NCI-H460 (cell line): ENCODE measurements at places on chromosomes 13 and 19.

DNA sequence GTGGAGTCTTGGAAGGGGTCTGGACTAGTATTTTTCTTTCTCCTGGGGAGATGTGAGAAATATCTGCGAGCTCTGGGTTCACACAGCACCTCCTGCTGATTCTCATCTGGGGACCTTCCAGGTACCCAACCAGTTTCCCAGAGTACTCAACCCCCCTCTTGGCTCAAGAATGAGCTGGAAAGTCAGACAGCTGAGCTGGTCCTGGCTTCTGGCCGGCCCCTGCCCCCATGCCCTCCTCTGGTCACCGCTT lies 2.2 kb upstream of the PDE4A start:
- no peak for DNase-seq

DNA sequence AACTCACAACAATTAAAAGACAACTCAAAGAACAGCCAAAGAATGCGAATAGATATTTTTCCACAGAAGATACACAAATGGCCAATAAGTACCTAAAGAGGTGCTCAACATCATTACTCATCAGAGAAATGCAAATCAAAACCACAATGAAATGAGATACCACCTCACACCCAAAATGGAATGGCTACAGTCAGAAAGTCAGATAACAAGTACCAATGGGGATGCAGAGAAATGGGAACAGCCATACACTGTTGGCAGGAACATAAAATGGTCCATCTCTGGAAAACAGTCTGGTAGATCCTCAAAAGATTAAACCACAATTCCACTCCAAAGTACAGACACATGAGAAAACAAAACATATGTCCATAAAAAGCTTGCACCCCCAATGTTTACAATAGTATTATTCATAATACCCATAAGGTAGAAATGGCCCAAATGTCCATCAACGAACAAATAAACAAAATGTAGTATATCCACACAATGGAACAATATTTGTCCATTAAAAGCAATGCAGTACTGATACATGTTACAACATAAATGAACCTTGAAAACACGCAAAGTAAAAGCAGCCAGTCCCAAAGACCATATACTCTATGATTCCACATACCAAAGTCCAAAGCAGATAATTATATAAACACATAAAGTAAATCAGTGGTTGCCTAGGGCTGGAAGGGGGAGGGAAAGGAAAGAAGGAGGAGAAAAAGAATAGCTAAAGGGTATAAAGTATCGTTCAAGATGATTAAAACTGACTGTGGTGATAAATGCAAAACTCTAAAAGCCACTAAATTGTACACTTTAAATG lies 19.6 kb downstream of the USP12 start:
- no peak for DNase-seq

GRCh38 chr19:30718707-30719106 lies 346.5 kb downstream of the ZNF536 start:
- DNase-seq, result no peak

DNA sequence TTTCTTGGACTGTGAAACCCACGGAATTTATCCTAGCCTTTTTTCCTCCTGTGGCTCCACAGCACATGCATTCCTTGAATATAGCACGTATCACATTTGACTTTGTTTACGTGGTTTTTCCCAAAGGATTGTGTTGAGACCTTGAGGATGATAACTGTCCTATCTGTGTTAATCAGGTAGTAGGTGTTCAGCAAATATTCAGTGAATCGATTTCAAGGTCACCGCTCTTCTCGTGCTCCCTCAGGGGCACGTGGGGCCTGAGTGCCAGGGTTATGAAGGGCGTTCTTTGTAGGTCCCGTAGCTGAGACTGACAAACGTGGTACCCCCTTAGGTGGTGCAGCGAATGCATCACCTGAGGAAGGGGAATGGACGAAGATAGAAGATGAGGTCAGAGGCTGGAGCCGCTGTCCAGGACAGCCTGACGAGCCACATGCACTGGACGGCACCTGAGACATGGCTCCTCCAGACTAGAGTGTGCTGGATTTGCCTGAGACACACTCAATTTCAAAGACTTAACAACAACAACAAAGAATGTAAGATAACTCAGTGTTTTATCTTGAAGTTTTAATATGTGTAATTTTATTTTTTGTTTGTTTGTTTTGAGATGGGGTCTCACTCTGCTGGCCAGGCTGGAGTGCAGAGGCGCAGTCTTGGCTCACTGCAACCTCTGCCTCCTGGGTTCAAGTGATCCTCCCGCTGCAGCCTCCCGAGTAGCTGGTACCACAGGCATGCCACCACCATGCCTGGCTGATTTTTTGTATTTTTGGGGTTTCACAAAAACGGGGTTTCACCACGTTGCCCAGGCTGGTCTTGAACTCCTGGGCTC lies 131.2 kb upstream of the RNF113B start:
- DNase-seq, result no peak

GRCh38 chr13:31625115-31625514 lies 114.2 kb upstream of the RXFP2 start:
- no peak for DNase-seq

- DNase-seq, result no peak
Measured at GRCh38 chr19:36605101-36605876, at the start of gene ZNF382. Gene ZNF382 (plus strand): TSS chr19:36605313. CDS start chr19:36609915, 4,602 bp downstream.

DNA sequence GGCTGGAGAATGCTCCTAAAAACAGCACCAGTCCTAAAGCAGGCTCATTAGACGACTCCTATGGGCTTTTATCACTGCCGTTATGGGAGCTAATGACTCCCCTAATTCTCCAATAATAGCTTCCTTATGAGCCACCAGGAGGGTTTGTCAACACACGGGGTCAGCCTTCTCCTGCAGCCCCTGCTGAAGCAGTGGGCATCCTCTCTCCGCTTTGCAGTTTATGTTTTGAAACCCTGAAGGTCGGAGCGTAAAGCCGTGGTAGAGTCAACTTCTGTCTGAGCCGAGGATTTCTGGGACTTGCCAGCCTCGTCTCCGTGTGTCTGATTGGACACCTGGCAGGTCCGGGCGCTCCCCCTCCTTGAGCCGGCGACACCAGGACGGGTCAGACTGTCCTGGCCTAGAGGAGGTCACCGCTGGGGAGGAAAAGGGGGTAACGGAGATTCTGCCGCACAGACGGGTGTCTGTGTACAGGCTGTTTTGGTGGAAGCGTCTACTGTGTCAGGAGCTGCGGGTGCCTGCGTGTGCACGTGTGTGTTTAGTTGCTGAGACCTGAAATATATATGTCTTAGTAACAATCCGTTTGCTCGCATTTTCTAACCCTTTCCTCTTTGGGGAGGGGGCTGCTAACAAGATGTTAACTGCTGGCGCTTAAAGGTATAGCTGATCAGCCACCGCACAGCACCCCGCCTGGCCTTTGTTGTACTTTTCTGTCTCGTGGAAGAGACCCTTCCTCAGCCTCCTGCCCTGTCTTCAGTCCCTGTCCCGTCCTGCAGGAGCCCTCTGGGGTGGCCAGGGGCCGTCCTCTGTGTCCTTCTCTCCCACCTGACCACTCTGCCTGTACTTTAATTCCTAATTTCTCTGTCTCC lies 1.9 kb downstream of the KDM4B start:
- no peak for DNase-seq

DNA sequence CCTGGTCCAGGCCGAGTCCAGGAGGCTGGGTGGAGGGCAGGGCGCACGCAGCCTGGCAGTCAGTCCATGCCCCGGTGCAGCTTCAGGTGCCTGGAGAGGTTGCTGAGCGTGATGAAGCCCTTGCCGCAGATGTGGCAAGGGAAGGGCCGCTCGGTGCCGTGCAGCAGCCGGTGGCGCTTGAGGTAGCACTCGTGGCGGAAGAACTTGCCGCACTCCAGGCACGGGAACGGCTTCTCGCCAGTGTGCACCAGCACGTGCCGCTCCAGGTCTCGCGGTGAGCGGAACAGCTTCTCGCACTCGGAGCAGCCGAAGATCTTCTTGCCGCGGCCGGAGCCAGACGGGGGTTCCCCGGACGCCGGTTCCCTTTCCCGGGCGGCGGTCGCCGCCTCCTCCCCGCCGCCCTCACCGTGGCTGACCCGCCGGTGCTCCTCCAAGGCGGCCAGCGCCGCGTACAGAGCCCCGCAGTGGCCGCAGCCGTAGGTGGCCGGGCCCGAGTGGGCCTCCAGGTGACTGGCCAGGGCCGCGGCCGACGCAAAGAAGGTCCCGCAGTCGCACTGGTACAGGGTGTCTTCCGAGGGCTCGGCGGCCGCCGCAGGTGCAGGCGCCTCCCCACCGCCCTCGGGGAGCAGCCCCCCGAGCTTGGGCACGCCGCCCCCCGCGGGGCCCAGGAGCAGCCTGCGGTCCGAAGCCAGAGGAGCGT lies 6.8 kb downstream of the FIZ1 start:
- DNase-seq, result no peak

- DNase-seq, result no peak
Measured at GRCh38 chr19:29056535-29056934, 156.4 kb downstream of the UQCRFS1 start.

- no peak for DNase-seq
Measured at GRCh38 chr13:60165391-60166099, 1.8 kb upstream of the DIAPH3 start.

- DNase-seq, result no peak
Measured at GRCh38 chr19:47523473-47523872, 8.6 kb upstream of the NAPA start.

DNA sequence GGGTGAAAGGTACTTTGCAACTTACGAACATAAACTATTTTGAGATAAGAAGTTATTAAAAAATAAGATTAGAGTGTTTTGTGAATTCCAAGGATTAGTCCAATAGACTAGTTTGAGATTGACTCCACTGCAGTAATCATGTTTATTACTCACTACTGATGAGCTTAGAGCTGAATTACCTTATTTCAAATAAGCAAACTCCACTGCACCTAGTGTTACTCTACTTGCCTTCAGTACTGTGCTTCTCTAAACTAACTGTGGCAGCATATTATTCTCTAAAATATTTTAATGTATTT lies 111.7 kb downstream of the MIPEP start:
- no peak for DNase-seq

- no peak for DNase-seq
Measured at GRCh38 chr19:54364775-54365257, at the start of gene LAIR1. Gene LAIR1 (minus strand): TSS chr19:54364931. CDS start chr19:54364804, 127 bp downstream.

DNA sequence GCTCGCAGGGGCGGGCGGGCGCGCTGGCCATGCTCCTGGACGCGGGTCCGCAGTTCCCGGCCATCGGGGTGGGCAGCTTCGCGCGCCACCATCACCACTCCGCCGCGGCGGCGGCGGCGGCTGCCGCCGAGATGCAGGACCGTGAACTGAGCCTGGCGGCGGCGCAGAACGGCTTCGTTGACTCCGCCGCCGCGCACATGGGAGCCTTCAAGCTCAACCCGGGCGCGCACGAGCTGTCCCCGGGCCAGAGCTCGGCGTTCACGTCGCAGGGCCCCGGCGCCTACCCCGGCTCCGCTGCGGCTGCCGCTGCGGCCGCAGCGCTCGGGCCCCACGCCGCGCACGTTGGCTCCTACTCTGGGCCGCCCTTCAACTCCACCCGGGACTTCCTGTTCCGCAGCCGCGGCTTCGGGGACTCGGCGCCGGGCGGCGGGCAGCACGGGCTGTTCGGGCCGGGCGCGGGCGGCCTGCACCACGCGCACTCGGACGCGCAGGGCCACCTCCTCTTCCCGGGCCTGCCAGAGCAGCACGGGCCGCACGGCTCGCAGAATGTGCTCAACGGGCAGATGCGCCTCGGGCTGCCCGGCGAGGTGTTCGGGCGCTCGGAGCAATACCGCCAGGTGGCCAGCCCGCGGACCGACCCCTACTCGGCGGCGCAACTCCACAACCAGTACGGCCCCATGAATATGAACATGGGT lies 599 bp downstream of the ZIC2 start:
- DNase-seq, result no peak

GRCh38 chr13:63161219-63161618 lies 1745.6 kb upstream of the PCDH20 start:
- DNase-seq, result no peak

- no peak for DNase-seq
Measured at GRCh38 chr19:14015524-14016035, 9.5 kb upstream of the RFX1 start.

DNA sequence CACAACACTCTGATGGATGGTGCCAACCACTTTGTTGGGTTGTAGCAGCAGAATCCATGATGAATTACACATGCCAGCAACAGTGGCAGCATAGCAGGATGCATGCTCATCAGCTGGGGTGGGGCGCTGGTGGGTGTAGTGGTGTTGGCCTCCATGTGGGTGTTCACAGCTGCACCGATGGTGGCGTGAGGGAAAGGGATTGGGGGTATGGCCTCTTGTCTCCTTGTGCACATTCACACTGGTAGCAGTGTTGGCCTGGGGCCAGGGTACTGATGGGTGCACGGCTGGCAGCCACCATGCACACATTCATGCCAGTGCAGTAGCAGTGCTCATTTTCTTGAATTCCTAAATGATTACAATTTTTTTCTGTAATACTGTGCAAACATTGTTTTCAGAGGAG lies 2748.8 kb upstream of the PCDH20 start:
- DNase-seq, result no peak

GRCh38 chr13:98570929-98571372 lies 6.0 kb downstream of the STK24 start:
- no peak for DNase-seq

GRCh38 chr13:29434217-29434945 lies 161.1 kb downstream of the SLC7A1 start:
- no peak for DNase-seq

DNA sequence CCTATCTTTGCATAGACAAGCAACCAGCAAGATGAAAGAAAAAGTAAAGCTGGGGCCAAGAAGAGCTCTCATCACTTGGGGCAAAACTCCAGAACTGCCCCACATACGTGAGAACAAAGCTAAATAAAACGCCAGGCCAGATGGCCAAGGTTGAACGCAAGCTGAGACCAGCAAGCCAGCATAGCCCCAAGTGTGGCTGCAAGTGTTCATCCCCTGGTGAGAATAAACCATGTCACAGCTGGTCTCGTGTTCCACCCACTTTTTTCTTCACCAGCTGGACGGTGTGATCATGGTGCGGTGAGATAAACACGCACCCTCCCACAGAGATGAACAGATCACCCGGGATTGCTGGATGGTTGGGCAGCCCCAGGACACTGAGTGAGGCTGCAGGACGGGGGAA lies 109.6 kb upstream of the CACNA1A start:
- DNase-seq, result no peak

GRCh38 chr13:73816702-73817101 lies 317.5 kb downstream of the KLF12 start:
- DNase-seq, result no peak

DNA sequence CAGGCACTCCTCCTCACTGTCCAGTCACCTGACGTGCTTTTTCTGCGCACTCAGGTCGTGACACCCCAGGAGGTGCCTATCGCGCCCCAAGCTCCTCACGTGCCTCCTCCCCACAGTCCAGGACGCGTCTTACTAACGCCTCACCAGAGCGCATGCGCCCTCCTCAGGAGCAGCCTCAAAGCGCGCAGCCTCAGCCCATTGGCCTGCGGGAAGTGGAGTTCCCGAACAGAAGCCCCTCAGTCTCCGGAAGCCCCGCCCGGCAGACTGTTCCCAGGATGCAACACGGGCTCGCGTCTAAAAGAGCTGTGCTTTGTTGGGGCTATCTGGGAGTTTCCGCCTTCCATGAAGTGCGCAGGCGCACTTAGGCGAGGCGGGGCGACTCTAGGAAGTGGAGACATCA lies 8.3 kb upstream of the ZNF556 start:
- no peak for DNase-seq

- DNase-seq, result no peak
Measured at GRCh38 chr19:46426035-46426505, 2.7 kb downstream of the PNMA8C start.

- no peak for DNase-seq
Measured at GRCh38 chr13:112885782-112886268, 83.2 kb upstream of the MCF2L start.

- no peak for DNase-seq
Measured at GRCh38 chr13:58376349-58376748, 744.8 kb downstream of the PCDH17 start.

- no peak for DNase-seq
Measured at GRCh38 chr19:1540365-1540925, 16.6 kb downstream of the PLK5 start.

GRCh38 chr13:30671271-30671815 lies 53.6 kb downstream of the USPL1 start:
- DNase-seq, result no peak

- DNase-seq, result peak; percentile 12
Measured at GRCh38 chr13:28475916-28476725, 18.8 kb downstream of the FLT1 start.
